GDM1 (cell line): ENCODE measurements at places on chromosomes 7 and 10.

- DNase-seq: no peak
Observed at GRCh38 chr7:81500631-81501030, 269.2 kb downstream of the HGF start.

DNA sequence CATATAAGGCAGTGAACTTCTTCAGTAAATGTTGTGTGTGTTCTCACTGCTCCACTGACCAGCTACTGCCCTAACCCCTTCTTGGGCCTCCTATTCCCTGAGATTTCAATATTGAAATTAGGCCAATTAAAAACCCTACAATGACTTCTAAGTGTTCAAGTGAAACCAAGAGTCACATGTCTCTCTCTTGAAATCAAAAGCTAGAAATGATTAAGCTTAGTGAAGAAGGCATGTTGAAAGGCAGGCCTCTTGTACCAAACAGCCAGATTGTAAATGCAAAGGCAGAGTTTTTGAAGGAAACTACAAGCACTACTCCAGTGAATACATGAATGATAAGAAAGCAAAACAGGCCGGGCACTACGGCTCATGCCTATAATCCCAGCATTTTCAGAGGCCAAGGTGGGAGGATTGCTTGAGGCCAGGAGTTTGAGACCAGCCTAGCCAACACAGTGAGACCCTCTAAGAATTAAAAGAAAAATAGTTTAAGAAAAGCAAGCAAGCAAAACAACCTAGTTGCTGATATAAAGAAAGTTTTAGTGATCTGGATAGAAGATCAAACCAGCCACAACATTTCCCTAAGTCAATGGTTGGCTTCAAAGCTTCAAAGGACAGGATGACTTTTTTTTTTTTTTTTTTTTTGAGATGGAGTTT lies 22.3 kb downstream of the BRAF start:
- DNase-seq: no peak

DNA sequence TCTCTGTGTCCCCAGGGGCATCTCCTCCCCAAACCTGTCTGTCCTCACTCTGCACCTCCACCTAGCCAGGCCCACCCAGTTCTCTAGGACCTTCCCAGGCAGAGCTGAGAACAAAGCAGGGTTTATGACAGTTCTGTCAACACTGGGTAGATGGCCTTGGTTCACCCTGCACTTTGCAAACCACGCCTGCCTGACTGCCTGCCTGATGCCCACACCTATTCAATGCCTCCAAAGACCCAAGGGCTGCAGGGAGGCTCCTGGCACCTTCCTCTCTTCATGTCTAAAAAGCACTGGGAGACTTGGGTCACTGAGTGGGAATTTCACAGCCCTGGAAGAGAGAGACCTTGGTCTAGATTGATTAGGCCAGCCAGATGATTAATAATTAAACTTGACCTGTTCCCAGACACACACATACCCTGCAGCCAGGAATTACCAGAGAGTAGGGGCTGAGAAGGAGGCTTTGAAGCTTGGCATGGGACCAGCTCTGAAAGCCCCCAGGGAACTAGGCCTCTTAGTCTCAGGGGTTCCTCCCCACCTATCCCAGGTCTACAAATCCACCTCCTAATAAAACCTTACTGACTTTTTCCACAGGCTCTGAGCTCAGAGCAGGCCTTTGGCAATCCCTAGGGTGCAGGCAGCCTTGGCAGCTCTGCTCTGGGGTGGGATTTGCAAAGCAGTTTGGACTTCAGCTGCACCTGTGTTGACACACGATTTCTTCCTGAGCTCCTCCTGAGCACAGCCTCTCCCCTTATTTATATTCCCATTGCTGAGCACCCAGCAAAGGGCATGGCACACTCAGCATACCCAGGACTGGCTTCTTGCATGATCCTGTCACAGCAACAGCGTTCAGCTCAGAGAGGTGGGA lies 25.7 kb upstream of the PDCD4 start:
- DNase-seq: no peak

GRCh38 chr7:7702826-7703225 lies 15.6 kb downstream of the RPA3 start:
- DNase-seq: no peak

DNA sequence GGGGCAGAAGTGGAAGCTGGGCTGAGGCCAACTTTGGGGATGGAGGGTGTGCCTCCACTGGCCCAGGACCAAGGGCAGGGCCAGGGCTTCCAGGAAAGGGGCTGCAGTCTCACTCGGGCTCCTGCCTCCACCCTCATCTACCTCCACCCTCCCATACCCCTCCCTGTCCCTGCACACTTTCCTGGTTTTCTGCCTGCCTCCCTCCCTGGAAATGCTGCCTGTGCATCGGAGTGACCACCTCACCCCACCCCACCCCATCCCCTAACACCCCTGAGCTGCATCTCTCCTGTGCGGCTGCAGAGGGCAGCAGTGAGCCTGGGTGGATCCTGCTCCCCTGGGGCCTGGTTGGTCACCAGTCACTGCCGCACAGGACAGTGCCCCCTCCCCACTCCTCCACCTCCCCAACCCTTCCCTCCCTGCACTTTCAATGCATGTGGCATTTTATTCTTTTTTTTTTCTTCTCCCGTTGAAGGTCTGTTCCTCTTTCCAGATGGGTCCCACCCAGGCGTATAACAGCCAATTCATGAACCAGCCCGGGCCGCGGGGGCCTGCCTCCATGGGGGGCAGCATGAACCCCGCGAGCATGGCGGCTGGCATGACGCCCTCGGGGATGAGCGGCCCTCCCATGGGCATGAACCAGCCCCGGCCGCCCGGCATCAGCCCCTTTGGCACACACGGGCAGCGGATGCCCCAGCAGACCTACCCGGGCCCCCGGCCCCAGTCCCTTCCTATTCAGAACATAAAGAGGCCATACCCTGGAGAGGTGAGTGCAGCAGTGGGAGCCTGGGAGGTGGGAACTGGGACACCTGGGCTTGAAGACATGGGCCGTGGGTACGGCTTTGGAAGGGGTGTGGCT lies 54.1 kb upstream of the PPIF start:
- DNase-seq: no peak

GRCh38 chr7:130009848-130010688 lies 41.1 kb downstream of the ZC3HC1 start:
- DNase-seq: no peak

- no peak for DNase-seq
Observed at GRCh38 chr7:94466516-94466915, 43.1 kb upstream of the CASD1 start.

- DNase-seq: no peak
Observed at GRCh38 chr10:58641708-58642107, 129.0 kb downstream of the BICC1 start.

GRCh38 chr10:129922598-129923123 lies 41.4 kb downstream of the EBF3 start:
- no peak for DNase-seq

DNA sequence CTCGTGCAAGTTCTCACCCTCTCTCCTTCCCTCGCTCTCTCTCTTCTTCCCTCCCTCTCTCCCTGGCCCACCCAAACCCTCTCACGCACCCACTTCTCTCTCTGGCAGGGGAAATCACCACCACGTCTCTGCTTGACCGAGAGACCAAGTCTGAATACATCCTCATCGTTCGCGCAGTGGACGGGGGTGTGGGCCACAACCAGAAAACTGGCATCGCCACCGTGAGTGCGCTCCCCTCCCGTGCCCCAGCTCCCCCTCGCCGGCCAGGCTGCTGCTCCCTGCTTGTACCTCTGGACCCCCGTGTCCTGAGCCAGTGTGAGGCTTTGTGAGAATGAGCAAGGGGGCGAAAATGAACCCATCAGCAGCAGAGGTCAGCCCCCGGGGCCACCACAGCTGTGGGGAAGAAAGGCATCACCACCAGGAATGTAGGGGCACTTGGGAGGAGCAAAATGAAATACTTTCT lies 25.5 kb downstream of the C10orf105 start:
- no peak for DNase-seq

- DNase-seq: no peak
Observed at GRCh38 chr10:46546591-46547540, 9.6 kb downstream of the GPRIN2 start.
